ENCODE measurements at places on chromosomes 1 and 21.

DNA sequence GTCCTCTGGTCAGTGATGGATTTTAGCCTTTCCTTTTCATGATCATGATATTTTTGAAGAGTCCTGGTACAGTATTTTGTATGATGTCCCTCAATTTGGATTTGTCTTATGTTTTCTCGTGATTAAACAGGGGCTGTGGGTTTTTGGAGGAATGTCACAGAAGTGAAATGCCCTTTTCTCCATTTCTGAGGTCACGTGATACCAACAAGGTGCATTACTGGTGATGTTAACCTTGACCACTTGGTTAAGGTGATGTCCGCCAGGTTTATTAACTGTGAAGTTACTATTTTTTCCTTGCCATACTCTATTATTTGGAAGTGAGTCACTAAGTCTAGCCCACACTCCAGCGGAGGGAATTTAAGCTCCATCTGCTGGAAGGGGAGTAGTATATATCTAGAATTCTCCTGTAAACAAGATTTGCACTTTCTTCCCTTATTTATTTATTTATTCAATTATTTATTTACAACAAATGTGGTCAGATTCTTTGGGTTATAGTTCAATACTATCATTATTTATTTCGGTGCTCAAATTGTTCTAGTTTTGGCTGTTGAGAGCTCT lies 123.4 kb downstream of the HIVEP3 start:
- no peak for DNase-seq

GRCh38 chr1:27357281-27358037 lies 9.3 kb downstream of the MAP3K6 start:
- DNase-seq, result peak; percentile 75

DNA sequence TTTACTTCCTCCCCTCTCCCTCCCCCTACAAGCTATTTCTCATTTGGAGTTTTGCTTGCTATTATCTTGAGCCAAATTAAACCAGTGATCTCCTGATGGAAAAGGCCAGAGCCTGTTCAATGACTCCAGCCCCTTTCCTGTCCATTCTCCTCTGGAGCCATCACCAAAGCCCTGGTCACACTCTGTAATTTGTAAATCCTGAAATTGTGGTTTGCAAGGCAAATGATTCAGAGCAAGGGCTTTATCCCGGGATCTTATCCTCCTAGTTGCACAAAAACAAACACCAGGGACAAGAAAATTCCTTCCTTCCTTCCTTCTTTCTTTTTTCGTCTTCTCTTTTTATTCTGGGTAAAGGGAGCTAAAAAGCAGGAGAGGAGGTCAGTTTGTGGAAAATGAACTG lies 366.1 kb upstream of the ST6GALNAC5 start:
- DNase-seq, result no peak

DNA sequence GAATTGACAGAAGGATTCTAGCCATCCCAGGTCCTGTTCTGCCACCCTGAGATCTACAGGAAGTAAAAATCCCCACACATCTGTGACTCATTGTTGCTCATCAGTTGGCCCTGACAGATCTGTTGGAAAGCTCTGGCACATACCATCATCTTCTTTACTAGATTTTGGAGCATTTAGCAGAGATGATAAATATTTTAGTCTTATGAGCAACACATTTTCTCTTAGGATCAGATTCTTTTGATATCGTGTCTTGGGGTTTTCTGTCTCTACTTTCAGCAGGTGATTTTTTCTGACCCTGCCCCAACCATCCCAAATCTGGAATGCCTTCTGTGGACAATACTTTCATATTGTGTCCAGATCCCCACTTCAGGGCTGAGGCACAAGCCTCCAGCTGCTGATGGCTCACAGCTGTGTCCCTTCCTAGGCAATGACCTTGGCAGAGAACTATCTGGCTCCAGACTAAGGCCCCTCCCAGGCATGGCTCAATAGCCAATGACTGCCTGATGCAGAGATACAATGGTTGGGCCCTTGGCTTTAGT lies 102.8 kb downstream of the GDAP2 start:
- DNase-seq, result no peak

- no peak for DNase-seq
These were observed 161.3 kb upstream of the PTGFR start for GRCh38 chr1:78329475-78329874.

- DNase-seq, result no peak
These were observed 211.5 kb downstream of the TTLL7 start for GRCh38 chr1:83787246-83787998.

DNA sequence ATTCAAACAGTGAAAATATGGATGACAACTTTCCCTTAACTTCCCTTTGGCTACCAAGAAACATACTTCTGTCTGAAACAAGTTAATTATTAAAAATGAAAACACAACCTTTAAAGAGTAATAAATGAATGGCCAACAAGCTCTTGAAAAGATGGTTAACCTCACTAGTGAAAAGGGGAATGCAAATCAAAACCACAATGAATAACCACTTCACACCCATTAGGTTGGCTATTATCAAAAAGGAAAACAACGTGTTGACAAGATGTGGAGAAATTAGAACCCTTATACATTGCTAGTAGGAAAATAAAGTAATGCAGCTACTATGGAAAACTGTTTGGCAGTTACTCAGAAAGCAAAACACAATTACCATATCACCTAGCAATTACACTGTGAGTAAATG lies 14.1 kb downstream of the COP1 start:
- peak; percentile 14 for DNase-seq

DNA sequence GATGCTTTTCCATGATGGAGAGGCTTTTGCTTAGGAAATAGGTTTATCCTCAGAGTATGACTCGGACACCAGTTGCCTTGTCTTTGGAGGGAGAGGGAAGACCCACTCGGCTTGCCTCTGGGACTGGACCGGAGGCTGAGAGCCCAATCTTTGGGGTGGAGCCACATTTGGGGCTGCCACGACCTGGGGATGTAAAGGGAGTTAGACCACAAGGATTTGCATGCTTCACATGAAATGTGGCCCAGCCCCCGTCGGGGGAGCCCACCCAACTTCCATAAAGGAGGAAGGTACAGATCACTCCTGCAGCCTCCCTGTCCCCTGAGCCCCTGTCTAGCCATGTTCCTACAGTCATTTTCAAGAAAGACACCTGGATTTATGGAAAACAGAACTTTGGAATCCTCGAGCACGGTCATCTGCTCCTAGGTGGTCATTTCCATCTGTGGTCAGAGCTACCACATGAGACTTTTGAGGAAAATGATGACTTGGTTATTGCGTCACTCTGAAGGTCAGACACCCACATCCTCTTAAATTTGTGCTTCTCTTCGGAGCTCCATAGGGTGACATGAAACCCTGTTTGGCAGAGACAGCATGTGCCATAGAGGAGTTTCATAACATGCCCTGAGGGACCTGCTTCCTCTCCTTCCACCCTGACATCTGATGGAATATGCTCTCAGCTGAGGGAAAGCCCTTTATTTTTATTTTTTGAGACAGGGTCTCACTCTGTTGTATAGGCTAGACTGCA lies 99.4 kb upstream of the SLC45A1 start:
- DNase-seq, result no peak

- DNase-seq, result no peak
These were observed 203.2 kb downstream of the FGGY start for GRCh38 chr1:59499943-59500569.

DNA sequence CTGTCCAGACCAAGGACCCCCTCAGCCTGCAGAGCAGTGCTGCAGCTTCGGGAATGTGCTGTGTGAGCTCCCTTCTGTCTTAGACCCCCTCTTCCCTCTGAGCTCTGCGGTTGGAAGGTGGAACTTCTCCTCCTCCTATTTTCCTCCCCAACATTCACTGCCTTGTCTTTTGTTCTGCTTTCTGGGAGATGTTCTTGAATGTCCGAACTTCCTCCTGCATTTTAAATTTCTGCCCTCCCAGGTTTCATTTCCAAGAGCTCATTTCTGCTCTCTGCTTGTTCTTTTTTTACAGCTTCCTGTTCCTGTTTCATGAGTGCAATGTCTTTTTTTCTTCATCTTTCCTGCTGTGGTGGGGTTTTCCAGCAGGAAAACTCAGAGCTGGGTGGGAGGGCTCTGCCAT lies 29.3 kb downstream of the RRP1 start:
- no peak for DNase-seq

DNA sequence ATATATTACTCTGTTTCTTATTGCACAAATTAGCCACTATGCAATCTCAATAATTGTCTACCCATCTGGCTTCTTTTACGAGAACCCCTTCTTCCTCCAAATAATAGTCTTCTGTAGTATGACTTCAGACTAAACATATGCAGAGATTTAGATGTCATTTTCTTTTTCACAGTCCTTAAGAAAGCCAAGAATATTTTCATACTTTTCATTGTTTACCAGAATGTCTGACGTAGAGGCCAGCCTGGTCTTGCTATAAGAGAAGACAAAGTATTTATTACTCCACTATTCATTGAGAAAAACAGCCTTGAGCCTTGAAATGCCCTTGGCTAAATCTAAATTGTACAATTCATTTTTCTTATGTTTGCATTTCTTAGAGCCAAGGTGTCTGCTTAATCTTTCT lies 714.9 kb upstream of the CXADR start:
- no peak for DNase-seq

DNA sequence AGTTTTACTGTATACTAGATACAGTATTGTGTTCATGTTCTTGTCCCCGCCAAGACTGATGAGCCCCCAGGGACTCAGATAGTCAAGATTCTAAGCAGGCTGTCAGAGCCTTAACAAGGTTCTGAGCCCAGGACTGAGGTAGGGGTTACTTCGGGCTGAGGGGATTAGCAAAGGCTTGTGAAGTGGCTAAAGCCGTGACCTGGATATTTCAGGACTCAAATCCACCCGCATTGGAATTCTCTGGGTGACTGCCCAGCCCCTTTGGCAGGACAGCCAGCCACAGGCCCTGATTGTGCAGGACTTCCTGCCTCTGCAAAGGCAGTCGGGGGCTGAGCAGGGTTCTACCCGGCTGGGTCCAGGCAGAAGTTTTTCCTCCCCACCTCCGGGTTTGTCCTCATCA lies at the start of gene PLA2G5:
PLA2G5 (plus strand) TSS at position 321 of the 400 bp plus-strand sequence. CDS start 14,637 bp downstream, outside the sequence.
- no peak for DNase-seq

DNA sequence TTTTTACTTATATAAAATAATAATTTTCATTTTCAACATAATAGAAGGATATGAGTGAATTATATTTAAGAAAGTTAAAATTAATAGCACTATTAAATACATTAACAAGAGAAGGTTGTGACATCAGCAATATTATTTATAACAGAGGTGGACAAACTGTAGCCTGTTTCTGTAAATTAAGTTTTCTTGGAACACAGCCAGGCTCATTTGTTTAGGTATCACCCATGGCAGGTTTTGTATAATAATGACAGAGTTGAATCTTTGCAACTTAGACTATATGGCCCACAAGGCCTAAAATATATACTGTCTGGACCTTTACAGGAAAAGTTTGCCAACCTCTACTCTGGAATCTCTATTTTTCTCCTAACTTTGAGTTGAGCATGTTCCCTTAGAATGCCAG lies 42.8 kb upstream of the CACYBP start:
- no peak for DNase-seq

DNA sequence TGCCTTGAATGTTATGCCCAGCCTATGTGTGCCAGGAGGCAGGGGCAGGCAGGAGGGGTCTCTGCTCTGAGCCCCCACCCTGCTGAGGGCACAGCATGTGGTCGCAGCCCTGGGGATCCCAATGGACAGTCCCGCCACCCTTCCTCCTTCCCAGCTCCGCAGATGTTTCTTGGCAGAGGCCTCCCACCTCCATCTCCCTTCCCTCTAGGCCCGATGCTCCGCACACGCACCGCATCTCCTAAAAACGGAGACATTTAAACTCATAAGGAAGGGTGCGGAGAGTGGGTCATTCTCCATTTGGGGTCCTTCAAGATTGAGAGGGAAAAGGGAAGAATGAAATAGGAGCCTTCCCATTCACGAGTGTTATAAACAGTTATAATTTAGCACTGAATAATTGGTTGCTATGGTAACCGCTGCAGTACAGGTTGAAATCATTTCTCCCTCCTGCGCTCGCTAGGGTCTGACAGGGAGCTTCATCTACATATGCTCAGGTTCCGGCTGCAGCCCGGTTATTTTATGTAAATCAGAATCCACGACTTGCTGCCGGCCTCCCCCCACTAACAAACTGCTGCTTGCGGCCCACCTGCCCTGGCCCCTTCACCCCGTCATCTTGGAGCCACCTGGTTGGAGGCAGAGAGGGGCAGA lies 16.0 kb downstream of the CHD5 start:
- no peak for DNase-seq

- no peak for DNase-seq
These were observed 15.0 kb upstream of the KCNN3 start for GRCh38 chr1:154884869-154885701.

GRCh38 chr1:35454176-35454575 lies 103.0 kb downstream of the KIAA0319L start:
- DNase-seq, result no peak

GRCh38 chr1:202255343-202255742 lies 61.7 kb downstream of the LGR6 start:
- DNase-seq, result no peak

- no peak for DNase-seq
These were observed 3.9 kb downstream of the SH2D5 start for GRCh38 chr1:20728371-20729154.

DNA sequence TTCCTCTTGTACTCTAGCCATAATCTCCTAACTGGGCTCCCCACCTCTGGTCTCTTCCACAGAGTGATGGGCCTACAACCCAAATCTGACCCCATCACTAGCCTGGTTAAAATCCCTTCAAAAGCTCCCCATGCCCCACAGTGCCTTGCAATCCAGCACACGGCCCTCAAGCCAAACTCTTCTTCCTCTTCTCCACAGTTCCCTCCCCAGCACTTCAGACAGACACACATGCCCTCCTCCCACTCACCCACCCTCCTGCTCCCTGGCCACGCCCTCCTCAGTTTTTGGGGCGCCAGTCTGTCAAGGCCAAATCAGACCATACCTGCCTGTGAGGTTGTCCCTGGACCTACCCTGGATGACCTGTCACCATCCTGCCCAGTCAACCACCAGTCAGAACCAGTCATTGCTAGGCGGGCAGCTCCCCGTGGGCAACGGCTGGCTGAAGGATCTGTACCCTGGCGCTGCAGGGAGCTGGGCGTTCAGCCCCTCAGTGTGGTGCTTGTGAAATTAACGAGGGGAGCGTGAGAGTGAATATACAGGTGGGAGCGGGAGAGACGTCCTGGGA lies 753 bp downstream of the C1orf210 start:
- no peak for DNase-seq

All from T-helper 1 cell (primary cell).